ENCODE measurements at places on chromosomes 6 and 20.

- DNase-seq, result no peak
Measured at GRCh38 chr6:16421462-16421960, 183.1 kb downstream of the GMPR start.

DNA sequence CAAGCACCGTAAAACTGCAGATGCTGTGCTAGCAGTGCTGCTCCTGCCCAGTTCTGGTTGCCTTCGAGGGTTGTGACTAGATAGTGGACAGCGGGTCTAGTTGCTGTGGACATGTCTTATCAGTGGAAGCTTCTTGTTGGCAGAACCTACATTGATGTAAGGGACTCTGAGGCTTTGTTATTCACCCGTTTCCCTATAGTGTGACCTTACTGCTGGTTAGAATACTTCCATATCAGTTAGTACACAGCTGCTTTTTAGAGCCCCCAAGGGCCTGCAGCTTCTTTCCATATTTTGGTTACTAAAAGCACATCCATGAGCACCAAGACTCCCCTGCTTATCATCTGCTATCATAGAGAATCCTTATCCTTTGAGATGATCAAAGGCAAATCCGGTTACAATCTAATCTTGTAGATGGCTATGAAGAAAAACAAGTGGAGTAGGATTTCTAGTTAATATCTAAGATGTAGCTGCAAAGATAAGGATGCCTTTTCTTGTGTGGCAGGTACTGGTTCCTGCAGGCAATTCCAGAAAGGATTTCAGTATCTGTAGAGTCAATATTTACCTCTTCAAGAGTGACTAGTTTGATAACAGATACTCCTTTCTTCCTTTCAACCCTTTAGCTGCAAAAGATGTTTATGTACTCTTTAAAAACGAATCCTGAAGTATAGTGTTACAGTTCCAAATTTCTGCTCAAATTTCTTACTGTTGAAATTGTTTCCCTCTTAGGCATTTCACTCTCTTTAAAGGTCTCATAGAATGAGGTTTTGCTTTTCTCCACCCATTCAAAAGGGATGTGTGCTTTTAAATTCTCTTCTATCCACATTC lies 163.6 kb downstream of the JARID2 start:
- DNase-seq, result no peak

GRCh38 chr20:36728986-36729385 lies 16.9 kb downstream of the NDRG3 start:
- DNase-seq, result no peak

GRCh38 chr20:3246682-3247081 lies 7.7 kb upstream of the SLC4A11 start:
- no peak for DNase-seq

GRCh38 chr20:37699202-37699601 lies 5.4 kb downstream of the CTNNBL1 start:
- DNase-seq, result no peak

DNA sequence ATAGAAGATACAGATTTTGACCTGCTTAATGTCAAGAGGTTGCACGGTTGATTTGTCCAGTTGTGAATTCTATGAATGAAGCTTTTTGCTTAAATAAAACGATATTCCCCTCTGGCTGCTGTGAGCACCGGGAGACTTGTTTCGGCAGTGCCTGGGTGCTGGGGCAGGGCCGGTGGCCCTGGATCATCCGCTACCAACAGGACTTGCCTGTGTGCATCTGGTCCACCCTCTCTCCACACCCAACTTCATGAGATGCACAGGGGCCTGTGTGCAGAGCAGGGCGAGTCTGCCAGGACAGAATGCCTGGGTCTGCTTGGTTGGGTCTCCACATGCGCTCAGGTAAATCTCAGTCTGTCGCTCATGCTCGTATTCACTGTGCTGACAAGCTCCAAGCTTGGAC lies 65.5 kb downstream of the TSHZ2 start:
- no peak for DNase-seq

DNA sequence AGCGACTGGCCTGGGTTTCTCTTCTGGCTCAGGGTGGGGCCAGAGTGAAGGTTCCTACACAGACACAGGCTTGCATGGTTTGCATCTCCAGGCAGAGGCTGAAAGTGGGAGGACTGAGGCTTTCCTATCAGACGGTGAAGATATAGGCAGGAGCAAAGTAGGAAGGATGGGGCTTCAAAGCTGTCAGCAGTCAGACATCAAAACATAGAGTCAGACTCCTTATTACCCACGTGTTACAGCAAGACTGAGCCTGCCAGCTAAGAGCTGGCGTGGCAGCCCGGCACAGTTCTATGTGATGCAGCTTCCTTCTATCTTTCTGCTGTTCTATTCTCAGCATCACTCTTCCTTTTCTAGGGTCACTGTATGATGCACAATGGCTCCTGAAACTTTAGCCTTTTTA lies 445.1 kb downstream of the DOK5 start:
- no peak for DNase-seq

DNA sequence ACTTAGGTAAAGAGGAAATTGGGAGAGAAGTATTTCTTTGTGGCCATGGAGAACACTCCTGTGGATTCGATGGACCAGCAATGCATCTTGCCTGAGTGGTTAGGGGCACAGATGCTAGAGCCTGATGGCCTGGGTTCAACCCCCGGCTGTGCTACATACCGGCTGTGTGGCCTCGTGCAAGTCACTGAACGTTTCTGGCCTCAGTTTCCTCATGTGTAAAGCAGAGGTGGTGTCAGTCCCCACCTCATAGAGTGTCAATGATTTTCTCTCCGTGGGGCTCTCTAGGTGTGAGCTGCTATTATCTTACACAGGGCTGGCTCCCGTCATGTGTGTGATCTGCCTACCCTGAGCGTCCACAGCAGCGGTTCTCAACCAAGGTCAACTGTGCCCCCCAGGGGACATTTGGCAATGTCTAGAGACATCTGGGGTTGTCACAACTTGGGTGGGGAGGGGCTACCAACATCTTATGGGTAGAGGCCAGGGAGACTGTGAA lies 50.0 kb upstream of the PTPN1 start:
- DNase-seq, result no peak

- DNase-seq, result no peak
Measured at GRCh38 chr20:53448875-53449274, 144.8 kb downstream of the ZNF217 start.
